ENCODE measurements at places on chromosomes 5 and 9. TPM values are rescaled to one million over a fixed set of nuclear protein-coding genes. Genes with fewer than 3 reads are reported as not detected.

DNA sequence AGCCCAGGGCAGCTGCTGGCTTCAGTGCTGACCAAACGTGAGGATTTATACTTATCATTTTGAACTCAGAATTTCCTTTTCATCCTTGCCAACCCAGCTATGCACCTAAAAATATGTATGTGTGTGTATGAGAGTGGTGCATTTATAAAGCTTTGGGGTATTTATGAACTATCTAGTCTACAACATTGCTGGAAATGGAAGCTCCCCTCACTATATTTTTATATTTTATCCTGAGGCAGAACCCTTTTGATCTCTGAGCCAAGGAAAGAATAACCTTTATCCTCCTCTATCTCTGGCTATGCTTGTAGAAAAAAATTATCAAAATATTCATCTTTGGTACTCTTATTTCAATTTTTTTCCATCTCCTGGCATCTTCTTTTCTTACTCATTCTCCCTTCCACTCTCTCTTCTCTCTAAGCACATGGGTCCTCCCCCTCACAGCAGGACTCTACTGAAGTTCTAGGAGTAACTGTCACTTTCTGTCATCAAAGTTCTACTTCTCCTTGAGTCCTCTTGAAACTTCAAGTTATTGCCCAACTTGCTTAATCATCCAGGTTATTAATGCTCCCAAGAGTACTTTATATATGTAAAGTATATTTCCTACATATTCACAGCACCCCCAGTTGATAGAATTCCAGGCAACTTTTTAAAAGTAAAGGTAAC is 190.9 kb downstream of the HINT1 start:
- no peak for DNase-seq
- H3K4me3 ChIP-seq, result no peak overlapping the region
- no peaks in the 10 kb centered on the region for H3K36me3 ChIP-seq

- H3K27me3 ChIP-seq, result peaks cover 16% of the 10 kb centered on the region
- H3K36me3 ChIP-seq, result no peaks in the 10 kb centered on the region
- DNase-seq, result no peak
- no peak overlapping the region for H3K4me3 ChIP-seq
- no peak overlapping the region for H3K27ac ChIP-seq
- H3K4me1 ChIP-seq, result peaks cover 7% of the 10 kb centered on the region
Measured at GRCh38 chr9:101510459-101510858, 23.2 kb upstream of the RNF20 start.

DNA sequence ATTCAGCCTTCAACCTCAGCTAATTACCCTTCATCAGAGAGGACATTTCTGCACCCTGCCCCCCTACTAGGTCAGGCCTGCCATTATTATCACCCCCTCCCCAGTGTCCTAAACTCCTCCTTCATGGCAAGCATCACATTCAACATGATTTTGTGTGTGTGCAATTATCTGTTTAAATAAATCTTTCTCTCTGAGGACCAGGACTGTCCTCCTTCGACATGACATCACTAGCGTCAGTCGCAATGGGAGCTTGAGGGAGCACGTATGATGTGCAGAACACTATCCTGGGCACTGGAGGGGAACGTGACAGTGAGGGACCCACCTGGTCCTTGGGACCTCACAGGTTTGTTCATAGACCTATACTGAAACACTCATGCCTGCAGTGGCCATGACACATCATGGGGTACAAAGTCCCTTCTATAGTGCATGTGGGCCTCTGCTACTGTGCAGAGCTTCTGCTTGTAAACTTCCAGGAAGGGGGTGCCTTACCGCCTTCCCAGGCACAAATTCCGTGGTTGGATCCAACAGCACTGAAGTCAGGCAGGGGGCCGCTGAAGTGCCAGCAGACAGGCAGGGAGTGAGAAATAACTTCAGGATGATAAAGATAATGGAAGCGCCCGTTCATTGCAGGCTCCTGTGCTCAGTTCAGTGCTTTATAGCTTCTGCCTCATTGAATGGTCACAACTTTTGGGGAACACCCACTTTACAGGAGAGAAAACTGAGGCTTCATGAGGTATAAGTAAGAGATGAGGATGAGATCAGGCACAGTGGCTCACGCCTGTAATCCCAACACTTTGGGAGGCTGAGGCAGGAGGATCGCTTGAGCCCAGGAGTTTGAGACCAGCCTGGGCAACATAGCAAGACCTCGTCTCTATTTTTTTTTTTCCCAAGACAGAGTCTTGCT is 36.0 kb upstream of the STXBP1 start:
- H3K4me3 ChIP-seq, result no peak overlapping the region
- H3K27me3 ChIP-seq, result no peaks in the 10 kb centered on the region
- no peaks in the 10 kb centered on the region for H3K36me3 ChIP-seq

NIPAL4 gene
- total RNA-seq, result 0.17 TPM

DNA sequence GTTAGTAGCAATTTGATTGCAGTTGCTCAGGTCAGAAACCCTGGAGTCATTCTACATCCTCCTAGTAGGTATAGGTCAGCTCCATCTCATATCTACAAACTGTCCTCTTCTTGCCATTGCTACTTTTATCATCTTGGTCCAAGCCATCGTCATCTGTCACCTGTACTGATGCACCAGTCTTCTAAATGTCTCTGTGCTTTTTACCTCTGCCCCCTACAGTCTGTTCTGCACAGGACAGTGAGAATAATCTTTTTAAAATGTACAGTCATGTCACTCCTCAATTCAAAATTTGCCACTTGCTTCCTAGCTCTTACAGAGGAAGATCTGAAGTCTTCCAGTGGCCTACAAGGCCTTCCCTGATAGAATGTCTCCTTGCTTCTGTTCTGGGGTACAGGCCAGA is 6.8 kb downstream of the NNT start:
- H3K27me3 ChIP-seq, result no peaks in the 10 kb centered on the region
- peak; percentile 9 for DNase-seq
- H3K36me3 ChIP-seq, result peaks cover 63% of the 10 kb centered on the region
- peaks cover 35% of the 10 kb centered on the region for H3K4me1 ChIP-seq
- H3K4me3 ChIP-seq, result no peak overlapping the region

RPS23 gene
- 2,217 TPM for total RNA-seq

ZFAND5 gene
- 59.8 TPM for total RNA-seq

SAP30L gene
- total RNA-seq, result 47.4 TPM

DNA sequence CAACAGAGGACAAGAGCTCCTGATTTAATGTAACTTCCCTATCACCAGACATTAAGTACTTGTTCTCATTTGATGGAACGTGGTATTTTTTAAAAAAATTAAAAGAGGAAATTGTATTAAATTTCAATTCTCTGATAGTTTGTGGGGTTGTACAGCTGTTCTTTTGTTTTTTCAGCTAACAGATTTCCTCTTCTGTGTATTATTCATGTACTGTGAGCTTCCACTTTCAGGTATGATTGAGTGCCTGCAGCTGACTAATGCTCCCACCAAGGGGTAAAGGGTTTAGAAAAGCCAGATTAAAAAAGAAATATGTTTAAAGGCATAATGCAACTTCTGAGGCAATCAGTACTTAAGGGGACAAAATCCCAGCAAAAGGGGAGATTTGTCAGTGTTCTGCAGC is 117.7 kb upstream of the ACTBL2 start:
- no peak overlapping the region for H3K4me3 ChIP-seq
- no peak overlapping the region for H3K27ac ChIP-seq
- no peaks in the 10 kb centered on the region for H3K36me3 ChIP-seq
- peaks cover 5% of the 10 kb centered on the region for H3K4me1 ChIP-seq
- DNase-seq, result no peak

DNA sequence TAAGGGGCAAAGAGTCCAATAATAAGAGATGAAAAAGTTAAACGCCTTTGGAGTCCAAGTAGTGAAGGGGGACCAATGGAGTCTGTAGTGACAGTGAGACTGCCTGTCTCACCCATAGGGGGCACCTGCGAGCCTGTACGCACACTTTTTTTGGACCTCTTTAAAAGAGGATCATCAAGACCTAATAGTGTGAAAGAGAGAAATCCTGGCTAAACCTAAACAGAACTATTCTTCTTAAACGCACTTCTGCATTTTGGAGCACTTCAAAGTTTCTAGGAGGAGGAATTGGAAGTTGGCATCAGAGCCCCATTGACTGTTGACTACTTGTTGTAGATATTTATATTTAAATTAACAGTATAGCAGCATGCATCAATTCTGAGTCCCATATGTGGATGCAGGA is 636.1 kb upstream of the KLF4 start:
- H3K27ac ChIP-seq, result no peak overlapping the region
- H3K36me3 ChIP-seq, result no peaks in the 10 kb centered on the region
- H3K27me3 ChIP-seq, result no peaks in the 10 kb centered on the region
- H3K4me3 ChIP-seq, result no peak overlapping the region
- no peaks in the 10 kb centered on the region for H3K4me1 ChIP-seq
- DNase-seq, result no peak

GRCh38 chr5:130032807-130033206 is 128.5 kb downstream of the CHSY3 start:
- H3K4me1 ChIP-seq, result no peaks in the 10 kb centered on the region
- no peaks in the 10 kb centered on the region for H3K36me3 ChIP-seq
- DNase-seq, result no peak
- no peaks in the 10 kb centered on the region for H3K27me3 ChIP-seq
- H3K27ac ChIP-seq, result no peak overlapping the region

PRRT1B gene
- total RNA-seq, result not detected

GRCh38 chr5:8628521-8628920 is 759.6 kb downstream of the MTRR start:
- H3K27me3 ChIP-seq, result no peaks in the 10 kb centered on the region
- H3K4me3 ChIP-seq, result no peak overlapping the region
- H3K36me3 ChIP-seq, result no peaks in the 10 kb centered on the region
- no peaks in the 10 kb centered on the region for H3K4me1 ChIP-seq
- no peak for DNase-seq

C9 gene
- not detected for total RNA-seq

GRCh38 chr5:151724360-151724759 is 34.1 kb downstream of the ATOX1 start:
- H3K4me1 ChIP-seq, result no peaks in the 10 kb centered on the region
- H3K4me3 ChIP-seq, result no peak overlapping the region
- H3K27me3 ChIP-seq, result no peaks in the 10 kb centered on the region
- peaks cover 3% of the 10 kb centered on the region for H3K36me3 ChIP-seq
- no peak overlapping the region for H3K27ac ChIP-seq

- H3K4me3 ChIP-seq, result peak overlapping the region; percentile 96
- no peaks in the 10 kb centered on the region for H3K27me3 ChIP-seq
- DNase-seq, result no peak
- peaks cover 59% of the 10 kb centered on the region for H3K4me1 ChIP-seq
Measured at GRCh38 chr5:177427211-177427822, 841 bp downstream of the GRK6 start.

ENG gene
- total RNA-seq, result 17.2 TPM

- no peaks in the 10 kb centered on the region for H3K36me3 ChIP-seq
- DNase-seq, result no peak
- H3K4me1 ChIP-seq, result peaks cover 31% of the 10 kb centered on the region
- peak overlapping the region; percentile 25 for H3K4me3 ChIP-seq
- peaks cover 22% of the 10 kb centered on the region for H3K27me3 ChIP-seq
Measured at GRCh38 chr9:127926906-127927200, 3.7 kb downstream of the PIP5KL1 start.

GRCh38 chr5:95113489-95113888 is 171.4 kb downstream of the MCTP1 start:
- no peaks in the 10 kb centered on the region for H3K36me3 ChIP-seq
- no peak for DNase-seq
- no peak overlapping the region for H3K27ac ChIP-seq
- peaks cover 2% of the 10 kb centered on the region for H3K27me3 ChIP-seq

GRCh38 chr9:89716559-89716958 is 111.7 kb downstream of the GADD45G start:
- no peaks in the 10 kb centered on the region for H3K27me3 ChIP-seq
- H3K27ac ChIP-seq, result no peak overlapping the region
- H3K36me3 ChIP-seq, result peaks cover 2% of the 10 kb centered on the region
- DNase-seq, result no peak
- H3K4me1 ChIP-seq, result peaks cover 30% of the 10 kb centered on the region

DNA sequence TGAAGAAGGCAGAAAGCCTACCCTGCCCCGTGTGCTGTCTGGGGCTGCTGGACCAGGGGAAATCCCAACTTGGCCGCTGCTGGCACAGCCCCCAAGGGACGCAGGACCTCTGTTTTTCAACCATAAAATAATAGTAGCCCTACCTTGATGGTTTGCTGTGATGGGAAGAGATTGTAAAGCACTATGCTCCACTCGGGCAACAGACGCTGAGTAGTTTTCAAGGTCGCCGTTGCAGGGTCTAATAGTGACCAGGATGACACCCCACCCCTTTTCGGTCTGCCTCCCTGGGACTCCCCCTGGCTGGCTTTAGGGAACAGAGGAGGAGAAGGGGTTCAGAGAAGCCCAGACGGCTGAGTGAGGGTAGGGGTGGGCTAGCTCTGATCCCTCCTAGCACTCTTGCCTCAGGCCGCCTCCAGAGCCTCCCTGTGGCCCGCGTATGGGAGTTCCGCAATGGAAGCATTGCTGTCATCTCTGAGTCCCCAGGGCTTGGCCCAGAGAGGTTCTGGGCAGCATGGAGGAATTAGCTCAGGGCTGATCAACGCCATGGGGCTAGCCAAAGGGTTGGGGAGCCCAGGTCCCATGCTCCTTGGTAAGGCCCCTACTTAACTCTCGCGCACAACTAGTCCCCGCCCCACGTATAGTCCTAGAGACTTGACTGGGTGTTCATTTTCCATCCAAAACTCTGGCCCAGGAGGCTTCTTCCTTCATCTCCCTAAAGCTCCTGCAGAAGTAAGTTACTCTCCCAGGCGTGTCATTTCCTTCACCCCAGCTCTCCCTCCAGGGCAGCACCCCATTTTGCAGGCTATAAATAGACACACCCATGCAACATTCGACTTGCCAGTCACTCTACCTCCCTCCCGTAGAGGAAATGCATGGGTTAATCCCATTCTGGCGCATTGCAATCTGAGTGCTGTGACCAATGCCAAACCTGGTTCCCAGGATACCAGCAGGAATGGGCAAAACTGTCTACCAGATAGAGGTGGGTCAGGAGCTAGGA is 1.1 kb upstream of the IRF1 start:
- H3K27me3 ChIP-seq, result no peaks in the 10 kb centered on the region
- peaks cover 37% of the 10 kb centered on the region for H3K36me3 ChIP-seq
- H3K27ac ChIP-seq, result peak overlapping the region; percentile 96
- DNase-seq, result no peak
- peak overlapping the region; percentile 83 for H3K4me3 ChIP-seq

- H3K27me3 ChIP-seq, result no peaks in the 10 kb centered on the region
- DNase-seq, result no peak
- no peaks in the 10 kb centered on the region for H3K36me3 ChIP-seq
- H3K27ac ChIP-seq, result no peak overlapping the region
Measured at GRCh38 chr9:13100914-13101572, 178.4 kb downstream of the MPDZ start.

GRCh38 chr5:118597543-118597942 is 390.8 kb downstream of the DTWD2 start:
- no peaks in the 10 kb centered on the region for H3K36me3 ChIP-seq
- DNase-seq, result no peak
- H3K27ac ChIP-seq, result no peak overlapping the region

- H3K27me3 ChIP-seq, result no peaks in the 10 kb centered on the region
- no peak for DNase-seq
- no peak overlapping the region for H3K4me3 ChIP-seq
- no peak overlapping the region for H3K27ac ChIP-seq
- peaks cover 23% of the 10 kb centered on the region for H3K4me1 ChIP-seq
- H3K36me3 ChIP-seq, result peaks cover 4% of the 10 kb centered on the region
Measured at GRCh38 chr5:173962436-173962972, 26.5 kb upstream of the C5orf47 start.

PGM5 gene
- total RNA-seq, result not detected
